ENCODE measurements at places on chromosomes 13 and 19. TPM values are rescaled to one million over a fixed set of nuclear protein-coding genes. Genes with fewer than 3 reads are reported as not detected.

GRCh38 chr13:51806566-51806965, 2.6 kb upstream of the DHRS12 start:
- DNase-seq, result peak; percentile 58

- no peak for DNase-seq
Measured at GRCh38 chr13:112573710-112574109, 14.2 kb downstream of the TUBGCP3 start.

- DNase-seq, result no peak
Measured at GRCh38 chr13:86960876-86961275, 710.3 kb upstream of the SLITRK5 start.

GRCh38 chr13:59914556-59914955, 249.2 kb downstream of the DIAPH3 start:
- no peak for DNase-seq

- no peak for DNase-seq
Measured at GRCh38 chr13:25902891-25903341, 148.9 kb downstream of the SHISA2 start.

DNA sequence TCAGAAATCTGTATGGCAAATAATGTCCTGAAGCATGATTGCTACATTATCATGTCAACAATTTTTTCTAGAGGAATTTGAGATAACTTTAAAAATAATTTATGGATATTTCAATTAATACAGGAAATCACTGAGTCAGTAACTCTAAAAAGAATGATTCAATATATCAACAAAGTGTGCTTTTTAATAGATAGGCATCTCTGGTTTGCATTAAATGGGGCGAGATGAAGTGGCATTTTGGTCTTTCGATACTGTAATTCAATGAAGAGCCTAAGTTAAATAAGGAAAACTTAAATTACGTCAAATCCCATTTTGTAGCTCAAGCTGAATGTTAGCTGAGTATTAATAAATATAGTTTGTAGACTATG, 342.8 kb downstream of the DACH1 start:
- no peak for DNase-seq

GRCh38 chr13:20848944-20849343, 53.6 kb downstream of the XPO4 start:
- no peak for DNase-seq

DNA sequence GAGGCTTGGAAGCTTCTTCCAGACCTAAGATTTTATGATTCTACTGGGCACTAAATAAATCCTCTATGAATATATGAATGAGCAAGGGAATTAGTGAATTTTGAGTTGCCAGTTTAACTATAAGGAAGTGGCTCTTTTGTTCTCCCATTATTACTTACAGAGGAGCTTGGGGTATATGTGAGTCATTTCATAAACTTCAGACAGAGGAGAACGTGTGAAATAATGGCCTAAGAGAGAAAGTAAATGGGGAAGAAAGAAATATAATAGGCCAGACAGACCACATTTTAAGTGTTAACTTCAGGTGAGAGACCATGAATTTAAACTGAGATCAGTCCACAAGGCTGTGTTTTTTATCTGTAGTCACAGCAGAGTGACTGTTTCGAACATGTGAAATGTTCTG, 570.9 kb downstream of the GPC6 start:
- no peak for DNase-seq

DNA sequence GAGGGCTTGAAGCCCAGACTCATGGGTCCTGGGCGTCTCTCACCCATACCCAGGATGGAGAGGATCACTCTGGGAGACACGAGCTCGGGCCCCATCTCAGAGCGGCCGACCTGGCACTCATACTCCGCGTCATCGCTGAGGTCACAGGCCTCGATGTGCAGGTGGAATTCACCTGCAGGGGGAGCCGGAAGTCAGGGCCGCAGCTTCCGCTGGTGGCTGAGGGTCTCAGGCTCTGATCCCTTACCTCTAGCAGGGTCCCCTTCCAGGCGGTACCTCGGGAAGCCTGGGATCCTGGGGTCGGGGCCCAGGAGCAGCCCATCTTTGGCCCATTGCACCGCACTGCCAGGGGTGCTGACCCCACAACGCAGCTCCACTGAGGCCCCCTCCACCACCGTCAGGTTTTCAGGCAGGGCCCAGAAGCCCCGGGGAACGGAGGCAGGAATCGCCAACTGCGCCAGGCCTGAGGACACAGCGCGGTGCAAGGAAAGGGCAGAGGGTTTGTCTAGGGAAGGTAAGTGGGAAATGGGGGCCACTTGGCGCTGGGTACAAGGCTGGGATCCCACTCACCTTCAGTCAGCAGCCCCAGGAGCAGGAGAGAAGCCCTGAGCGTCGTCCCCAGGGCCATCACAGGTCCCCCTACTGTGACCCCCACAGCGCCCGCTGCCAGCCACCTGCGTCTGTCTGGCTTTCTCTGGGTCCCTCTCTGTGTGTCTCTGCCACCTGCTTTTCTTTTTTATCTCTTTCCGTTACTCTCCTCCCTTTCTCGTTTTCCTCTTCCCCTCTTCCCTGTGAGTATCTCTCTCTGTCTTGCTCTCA, 883 bp downstream of the NPHS1 start:
- DNase-seq, result no peak

DNA sequence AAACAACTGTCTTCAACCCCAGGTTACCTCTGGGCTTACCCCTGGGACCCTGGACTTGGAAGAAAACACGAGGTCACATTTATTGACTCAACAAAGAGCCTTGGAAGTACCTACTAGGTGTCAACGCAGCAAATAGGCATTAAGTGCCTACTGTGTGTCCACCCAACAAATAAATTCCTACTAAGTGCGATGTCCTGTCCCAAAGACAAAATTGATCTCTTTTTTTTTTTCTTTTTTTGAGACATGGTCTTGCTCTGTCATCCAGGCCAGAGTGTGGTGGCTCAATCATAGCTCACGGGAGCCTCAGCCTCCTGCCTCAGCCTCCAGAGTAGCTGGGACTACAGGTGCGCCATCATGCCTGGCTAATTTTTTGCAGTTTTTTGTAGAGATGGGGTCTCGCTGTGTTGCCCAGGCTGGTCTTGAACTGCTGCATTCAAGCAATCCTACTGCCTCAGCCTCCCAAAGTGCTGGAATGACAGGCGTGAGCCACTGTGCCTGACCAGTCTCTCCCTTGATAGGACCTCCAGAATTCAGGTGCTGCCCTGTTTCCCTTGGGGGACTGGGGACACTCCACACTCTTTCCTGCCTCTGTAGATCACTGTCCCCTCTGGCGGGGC, 589 bp upstream of the S1PR2 start:
- DNase-seq, result no peak

DNA sequence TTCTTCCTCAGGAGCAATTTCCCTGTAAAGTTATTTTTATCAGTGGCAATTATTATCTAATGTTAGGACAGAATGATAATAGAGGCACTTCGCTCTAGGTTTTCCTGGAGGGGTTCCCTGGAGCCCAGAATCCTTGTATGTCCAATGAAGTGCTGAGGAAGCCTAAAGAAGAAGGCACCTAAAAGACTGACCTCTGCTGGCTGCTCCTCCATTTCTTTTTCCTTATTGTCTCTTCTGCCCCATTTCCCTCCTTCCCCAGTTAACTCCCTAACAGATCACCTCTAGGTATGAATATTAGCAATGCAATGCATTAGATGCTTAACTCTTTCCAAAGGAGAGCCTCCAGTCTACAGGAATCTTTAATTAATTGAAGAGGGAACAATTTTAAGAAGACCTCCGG, 985.4 kb downstream of the DIAPH3 start:
- no peak for DNase-seq

DNA sequence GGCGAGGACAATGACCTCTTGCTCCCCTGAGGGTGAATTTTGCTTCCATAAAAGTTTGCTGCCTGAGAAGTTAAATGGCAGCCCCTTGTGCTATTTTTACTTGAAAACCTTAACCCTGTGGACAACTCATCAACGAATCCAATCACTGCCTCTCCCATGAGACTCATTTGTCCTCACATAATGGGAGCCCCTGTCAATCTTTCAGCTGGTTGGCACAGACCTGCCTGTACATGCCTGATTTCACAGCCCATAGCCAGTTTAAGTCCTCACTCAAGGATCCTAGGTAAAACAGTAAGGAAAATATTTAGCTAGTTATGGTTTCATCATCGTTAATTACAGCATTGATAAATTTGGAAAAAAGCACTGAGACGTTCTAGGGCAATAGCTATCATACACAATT, 207.4 kb downstream of the NHLRC3 start:
- DNase-seq, result no peak

DNA sequence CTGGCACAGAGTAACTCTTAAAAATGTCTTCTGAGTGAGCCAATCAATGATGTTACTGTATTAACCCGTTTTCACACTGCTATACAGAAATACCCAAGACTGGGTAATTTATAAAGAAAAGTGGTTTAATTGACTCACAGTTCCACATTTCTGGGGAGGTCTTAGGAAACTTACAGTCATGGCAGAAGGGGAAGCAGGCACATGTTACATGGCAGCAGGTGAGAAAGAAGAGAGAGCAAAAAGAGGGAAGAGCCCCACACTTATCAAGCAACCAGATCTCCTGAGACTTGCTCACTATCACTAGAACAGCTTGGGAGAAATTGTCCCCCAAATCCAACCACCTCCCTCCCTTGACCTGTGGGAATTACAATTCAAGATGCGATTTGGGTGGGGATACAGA, 97.6 kb upstream of the MIR17HG start:
- DNase-seq, result no peak

DNA sequence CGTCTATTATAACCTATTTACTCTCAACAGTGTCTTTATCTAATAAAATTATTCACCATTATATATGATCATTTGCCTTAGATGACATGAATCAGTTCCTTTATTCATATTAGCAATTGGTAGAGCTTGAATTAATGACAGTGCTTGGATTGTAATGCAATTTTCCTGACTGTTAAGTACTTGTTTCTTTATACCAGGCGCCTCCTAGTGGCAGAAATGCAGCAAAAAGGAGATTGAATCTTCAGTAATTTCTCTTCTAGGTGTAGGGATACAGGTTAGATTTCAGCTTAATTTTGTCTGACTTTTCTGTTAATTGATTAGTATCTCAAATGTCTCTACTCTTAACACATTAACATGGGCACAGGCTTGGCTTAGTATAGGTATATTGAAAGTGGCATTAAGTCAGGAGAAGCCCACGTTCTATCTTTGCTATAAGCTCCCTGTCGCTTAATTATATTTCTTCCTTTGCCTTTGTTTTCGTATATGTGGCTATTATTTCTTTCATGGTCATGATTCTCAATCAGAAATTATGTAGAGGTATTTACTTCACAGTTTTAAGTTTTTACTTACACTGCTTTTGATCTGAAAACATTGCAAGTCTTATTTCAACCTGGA, 9.1 kb upstream of the LHFPL6 start:
- peak; percentile 69 for DNase-seq

GRCh38 chr19:19642506-19643157, 825 bp downstream of the GMIP start:
- peak; percentile 14 for DNase-seq

DNA sequence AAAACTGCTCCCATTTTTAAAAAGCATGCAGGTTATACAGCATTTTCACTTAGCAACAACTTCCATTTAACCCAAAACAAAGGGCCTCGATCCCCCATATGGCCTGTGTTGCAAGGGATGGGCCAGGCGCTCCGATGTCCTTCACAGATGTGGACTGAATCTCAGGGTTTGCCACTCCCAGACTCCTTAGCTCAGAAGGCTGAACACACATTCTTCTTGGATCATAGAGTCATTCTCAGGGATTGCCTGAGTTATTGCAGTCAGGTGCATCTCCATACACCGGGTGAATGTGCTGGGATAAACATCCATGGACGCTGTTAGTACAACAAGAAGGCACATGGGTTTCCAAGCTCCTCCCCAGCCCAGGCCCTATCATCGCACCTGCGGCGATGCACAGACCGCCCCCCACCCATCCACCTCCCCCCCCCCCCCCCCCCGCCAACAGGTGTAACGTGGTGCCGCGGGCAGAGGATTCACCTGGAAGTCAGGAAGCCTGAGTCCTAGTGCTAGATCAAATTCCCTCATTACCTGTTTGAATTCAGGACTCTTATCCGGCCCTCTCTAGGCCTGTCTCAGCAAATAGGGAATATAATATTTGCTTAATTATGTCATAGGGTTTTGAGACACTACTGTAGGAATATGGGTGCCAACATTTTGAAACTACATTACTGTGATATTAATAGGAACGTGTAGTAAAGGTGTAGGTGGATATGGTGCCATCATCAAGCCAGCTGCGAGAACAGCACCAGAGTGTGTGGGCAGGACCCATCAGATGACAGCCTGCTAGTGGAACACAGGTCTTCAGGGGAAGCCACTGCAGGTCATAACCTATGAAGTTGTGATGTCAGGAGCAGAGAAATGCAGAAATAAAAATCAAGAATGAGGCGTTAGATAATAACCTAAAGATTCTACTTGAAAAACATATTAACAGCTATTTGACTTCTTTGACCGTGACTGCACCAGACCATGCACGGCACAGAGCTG, 110.9 kb downstream of the SACS start:
- no peak for DNase-seq

DNA sequence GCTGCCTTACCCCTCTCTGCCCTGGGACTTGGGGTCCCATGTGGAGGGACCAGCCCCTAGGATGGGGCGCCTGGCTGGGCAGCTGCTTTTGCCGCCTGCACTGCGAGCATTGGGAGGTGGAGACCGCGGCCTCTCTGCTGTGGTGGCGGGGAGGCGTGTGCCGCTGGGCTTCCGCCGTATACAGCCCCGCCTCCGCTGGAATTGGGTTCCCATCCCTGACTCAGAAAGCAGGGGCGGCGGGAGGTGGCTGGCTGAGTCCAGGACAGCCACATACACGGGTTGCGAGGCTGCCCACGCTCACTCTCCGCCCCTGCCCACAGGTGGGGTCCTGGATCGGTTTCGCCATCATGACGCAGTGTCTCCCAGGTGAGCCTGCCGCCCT, 6.6 kb downstream of the NDUFB7 start:
- DNase-seq, result no peak

DNA sequence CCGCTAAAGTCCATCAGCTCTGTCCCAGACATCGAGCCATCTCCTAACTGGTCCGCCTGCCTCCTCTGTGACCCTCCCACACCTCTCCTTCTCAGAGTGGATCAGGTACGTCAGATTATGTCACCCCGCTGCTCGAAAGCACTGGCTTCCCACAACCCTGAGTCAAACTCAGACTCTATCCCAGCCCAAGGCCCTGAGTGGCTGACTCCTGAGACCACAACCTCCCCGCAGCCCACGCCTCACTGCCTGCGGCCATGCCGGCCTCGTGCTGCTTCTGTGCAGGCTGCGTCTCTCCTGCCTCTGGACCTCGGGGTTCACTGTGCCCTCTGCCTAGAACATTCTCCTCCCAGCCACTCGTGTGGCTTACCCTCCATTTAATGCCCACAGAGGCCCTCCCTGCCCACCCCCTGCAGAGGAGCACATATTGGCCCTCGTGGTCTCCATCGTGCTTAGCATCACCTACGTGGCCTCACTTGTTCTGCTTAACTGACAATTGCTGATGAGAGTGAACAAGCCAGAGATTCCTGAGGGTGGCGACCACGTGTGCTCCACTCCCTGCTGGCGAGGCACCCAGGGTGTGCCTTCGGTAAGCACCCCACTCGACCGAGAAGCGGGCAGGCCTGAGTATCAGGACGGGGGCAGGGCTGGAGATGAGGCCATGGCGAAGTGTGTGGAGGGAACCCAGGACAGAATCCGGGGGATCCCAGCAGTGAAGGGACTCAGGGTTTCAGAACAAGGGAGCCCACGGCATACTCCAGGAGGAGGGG, 13.5 kb upstream of the FKRP start:
- DNase-seq, result no peak

USHBP1 gene
- total RNA-seq, result 20.9 TPM

STARD13 gene
- total RNA-seq, result 19.3 TPM

PGLYRP1 gene
- not detected for total RNA-seq

TEX101 gene
- total RNA-seq, result not detected

PSG7 gene
- total RNA-seq, result under 0.01 TPM

LYPD5 gene
- total RNA-seq, result 0.39 TPM

ZNF486 gene
- total RNA-seq, result 6.8 TPM

PLEKHF1 gene
- 4.8 TPM for total RNA-seq

MCEMP1 gene
- not detected for total RNA-seq

MARK4 gene
- 7.4 TPM for total RNA-seq

CATSPERD gene
- total RNA-seq, result not detected

ZNF177 gene
- 0.89 TPM for total RNA-seq

Measured in dermis microvascular lymphatic vessel endothelial cell (primary cell).